ENCODE measurements at places on chromosomes 7 and 10. TPM values are rescaled to one million over a fixed set of nuclear protein-coding genes. Genes with fewer than 3 reads are reported as not detected.

The PTPRN2 gene
- total RNA-seq = 0.72 TPM

The ADAMTS14 gene
- total RNA-seq = 0.24 TPM

DNA sequence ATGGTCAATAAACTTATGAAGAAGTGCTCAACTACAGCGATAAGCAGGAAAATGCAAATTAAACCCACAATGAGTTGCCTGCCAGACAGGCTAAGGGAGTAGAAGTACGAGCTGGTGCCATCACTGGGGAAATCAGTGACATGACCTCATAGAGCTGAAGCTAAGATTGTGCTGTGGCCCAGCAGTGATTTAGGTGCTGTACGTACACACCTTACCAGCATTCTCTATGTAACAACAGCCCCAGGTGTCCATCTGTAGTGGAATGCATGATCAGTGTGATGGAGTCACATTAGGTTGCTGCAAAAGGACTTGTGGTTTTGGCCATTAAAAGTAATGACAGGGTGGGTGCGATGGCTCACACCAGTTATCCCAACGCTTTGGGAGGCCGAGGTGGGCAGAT is 5.7 kb upstream of the TECPR1 start:
- DNase-seq = no peak

GRCh38 chr7:70952311-70952710 is 179.6 kb upstream of the GALNT17 start:
- DNase-seq = no peak

GRCh38 chr7:42932811-42933591 is 825 bp downstream of the MRPL32 start:
- no peak for DNase-seq

Measured in activated T-cell treated with anti-CD3 and anti-CD28 coated beads, Interleukin-2, amount 50 U/mL, for 72 hours (primary cell).